ENCODE measurements at places on chromosomes 7 and 10.

- no peak for DNase-seq
Measured at GRCh38 chr7:17131983-17132655, 166.3 kb upstream of the AHR start.

DNA sequence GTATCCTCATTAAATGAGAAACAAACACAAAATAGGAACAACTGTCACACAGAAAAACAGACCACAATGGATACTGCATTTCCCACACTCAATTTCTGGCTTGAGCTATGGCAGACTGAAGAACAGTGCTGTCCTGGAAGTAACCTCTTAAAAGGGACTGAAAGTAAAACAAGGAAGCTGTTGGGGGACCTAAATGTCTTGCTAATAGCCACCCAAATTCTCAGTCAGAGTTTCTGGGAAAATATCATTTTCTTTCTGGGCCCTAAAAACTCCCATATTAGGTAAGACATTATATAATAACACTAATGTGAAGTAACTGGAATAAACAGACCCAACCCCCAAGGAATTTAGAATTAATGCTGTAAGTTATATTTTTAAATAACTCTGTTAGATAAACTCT lies 80.9 kb upstream of the TFEC start:
- DNase-seq, result no peak

DNA sequence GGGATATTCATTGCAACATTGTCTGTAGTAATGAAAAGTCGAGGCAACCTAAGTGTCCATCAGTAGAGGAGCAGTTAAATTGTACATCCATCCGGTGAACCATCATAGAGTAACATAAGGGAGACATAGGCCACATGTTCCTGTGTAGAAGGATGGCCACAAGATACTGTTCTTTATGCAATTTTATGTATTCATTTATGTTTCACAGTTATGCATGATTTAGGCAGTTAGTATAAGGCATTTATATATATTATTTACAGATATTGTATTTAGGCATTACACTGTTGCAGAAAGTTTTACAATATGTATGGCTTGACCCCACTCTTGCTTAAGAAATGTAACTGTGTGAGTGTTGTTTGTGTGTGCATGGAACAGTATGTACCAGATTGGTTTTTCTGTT lies 36.0 kb upstream of the CDH23 start:
- no peak for DNase-seq

- no peak for DNase-seq
Measured at GRCh38 chr7:44740055-44740454, 8.6 kb upstream of the ZMIZ2 start.

DNA sequence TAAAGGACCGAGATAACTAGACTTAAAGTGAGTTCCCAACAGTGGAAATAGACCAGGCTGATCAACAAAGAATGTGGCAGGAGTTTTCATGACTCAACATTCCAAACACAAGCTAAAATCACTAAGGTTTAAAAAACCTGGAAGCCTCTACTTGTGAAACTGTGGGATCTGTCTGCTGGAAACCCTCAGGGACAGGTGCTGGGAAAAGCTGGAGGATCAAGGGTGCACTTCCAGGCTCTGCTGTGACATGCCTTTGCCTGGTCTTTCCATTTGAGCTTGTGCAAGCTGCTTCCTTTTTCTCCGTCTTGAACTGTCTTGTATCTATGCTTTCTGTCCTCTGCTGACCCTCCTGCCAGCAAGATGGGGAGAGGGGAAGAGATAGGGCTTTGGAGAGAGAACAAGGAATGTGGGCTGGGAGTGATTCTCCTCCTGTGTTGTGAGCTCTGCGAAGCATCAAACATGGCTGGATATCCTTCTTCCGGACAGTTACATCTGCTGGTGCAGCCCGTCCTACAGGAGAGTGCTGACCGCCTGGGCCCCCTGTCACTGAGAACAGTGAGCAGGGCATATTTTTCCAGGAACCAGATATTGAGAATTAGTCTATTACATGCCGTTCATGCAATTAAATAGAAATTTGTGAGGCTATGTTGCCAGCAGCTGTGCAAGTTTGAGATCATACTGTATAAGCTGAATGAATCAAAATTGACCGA lies 25.5 kb downstream of the ARHGAP22 start:
- no peak for DNase-seq

DNA sequence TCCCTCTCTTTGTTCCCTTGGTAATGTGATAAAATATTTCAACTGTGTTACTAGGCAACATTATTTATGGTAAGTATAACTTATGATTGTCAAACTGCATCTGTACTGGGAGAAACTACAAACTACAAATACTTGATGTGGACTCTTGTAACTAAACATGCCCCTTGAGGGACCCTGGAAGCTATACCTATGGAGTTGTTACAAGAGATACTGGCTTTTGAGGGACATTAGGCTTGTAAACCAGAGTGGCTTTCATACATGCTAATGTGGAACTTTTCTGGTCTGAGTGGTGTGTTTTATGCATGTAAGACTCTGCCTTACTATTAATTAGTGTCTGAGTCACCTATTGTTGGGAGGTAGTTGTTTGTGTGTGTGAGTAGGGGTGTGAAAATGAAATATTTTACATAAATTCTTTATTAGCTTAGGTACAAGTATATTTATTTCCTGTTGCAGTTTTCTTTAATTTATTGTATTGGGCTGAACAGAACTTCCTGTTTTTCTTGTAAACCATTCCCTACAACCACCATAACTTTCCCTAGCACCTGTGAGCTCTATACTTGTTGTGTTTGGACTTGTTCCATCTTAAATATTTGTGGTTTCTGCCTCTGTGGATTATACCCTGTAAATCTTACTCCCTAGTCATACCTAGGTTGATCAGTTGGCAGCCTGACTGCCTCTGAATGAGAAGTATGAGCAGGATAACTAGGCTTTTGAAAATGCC lies 49.8 kb downstream of the STK31 start:
- DNase-seq, result no peak

GRCh38 chr7:75850235-75850634 lies 28.6 kb upstream of the RHBDD2 start:
- DNase-seq, result no peak

- DNase-seq, result no peak
Measured at GRCh38 chr7:135736586-135737305, 8.8 kb upstream of the SLC13A4 start.

GRCh38 chr7:130925136-130925794 lies 191.3 kb upstream of the KLF14 start:
- DNase-seq, result no peak

Data from femur (tissue), 1 donor.